ENCODE measurements at places on chromosomes 6 and 20. TPM values are rescaled to one million over a fixed set of nuclear protein-coding genes. Genes with fewer than 3 reads are reported as not detected.

GRCh38 chr6:63571361-63572043, 778 bp upstream of the LOC128125822 start:
- DNase-seq = no peak

DNA sequence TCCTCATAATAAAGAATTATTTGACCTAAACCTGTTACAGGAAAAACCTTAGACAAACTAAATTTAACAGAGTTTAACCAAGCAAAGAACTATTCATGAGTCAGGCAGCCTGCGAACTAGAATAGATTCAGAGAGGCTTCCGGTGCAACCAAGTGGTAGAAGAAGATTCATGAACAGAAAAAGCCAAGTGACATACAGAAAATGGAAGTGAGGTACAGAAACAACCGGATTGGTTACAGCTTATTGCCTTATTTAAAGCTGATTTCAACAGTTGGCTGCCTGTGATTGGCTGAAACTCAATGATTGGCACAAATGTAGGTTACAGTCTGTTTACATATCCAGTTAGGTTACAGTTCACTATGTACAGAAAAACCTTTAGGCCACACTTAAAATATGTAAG, 10.1 kb downstream of the PPP1R3G start:
- DNase-seq = no peak

GRCh38 chr20:32664012-32664677, 9.6 kb downstream of the C20orf203 start:
- no peak for DNase-seq

DNA sequence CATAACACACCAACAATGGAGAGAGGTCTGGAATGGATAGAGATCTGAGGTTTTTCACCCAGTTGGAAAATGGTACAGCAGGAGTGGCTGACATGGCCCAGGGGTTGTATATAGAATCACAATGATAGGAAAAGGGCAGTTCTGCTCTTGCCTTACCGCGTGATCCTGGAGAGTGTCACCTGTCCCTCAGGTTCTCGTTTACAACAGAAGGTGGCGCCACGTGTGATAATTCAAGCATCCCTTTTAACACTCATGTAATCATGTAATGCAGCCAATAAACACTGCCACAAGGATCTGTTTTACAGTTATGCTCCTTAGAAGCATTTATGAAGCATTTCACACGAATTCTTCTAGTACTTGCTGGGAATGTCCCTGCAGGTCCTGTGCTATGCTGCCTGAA, 12.9 kb upstream of the WFDC2 start:
- DNase-seq = no peak

ZSCAN31 gene
- 8.5 TPM for polyA plus RNA-seq

- DNase-seq = no peak
Measured at GRCh38 chr6:50744976-50745375, 31.6 kb downstream of the TFAP2D start.

SLC44A4 gene
- polyA plus RNA-seq = 0.37 TPM

SLA2 gene
- polyA plus RNA-seq = 0.32 TPM
